Stimulated activated CD4-positive, alpha-beta T cell treated with anti-CD3 and anti-CD28 coated beads, Interleukin-4, amount 100 ng/mL, for 4 hours (primary cell): ENCODE measurements at places on chromosomes 1 and 21.

DNA sequence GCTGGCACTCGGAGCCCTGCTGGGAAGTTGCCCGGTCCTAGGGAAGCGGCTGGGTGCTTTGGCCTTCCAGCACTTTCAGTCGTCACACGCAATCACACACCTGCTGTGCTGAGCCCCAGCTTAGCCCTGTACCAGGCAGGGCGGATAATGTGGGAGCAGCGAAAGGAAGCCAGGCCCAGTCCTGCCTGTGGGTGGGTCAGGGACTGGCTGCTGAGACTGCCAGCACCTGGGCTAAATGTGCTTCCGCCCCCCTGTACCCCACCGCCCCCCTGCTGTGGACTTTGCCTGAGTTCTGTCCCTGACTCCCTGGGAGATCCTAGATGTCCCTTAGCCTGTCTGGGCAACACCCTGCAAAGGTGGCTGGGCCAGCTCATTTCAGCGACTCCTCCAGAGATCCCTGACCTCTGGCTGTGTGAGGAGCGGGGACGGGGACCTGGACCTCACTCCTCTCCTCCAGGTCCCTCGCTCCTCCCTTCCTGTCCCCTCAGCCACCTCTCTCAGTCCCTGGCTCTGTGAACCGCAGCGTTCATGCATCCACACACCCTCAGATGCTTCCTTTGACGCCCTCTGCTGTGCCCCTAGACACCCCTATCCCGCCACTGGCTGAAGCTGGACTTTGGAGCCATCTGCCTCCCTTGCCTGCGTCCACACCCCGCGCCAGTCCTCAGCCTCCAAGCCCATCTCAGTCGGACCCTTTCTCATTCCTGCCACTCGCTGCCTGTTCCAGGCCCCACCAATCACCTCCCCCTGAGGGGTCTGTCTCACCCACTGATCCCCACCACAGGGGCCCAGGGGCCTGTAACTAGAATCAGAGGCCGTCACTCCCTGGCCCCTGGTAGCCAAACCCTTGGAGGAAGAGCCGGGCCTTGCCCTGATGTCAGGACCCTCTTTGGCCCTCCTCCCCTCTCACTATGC is 1.4 kb downstream of the MMEL1 start:
- DNase-seq: no peak

- DNase-seq: no peak
These were observed 125.7 kb downstream of the MATN1 start for GRCh38 chr1:30597711-30598110.

DNA sequence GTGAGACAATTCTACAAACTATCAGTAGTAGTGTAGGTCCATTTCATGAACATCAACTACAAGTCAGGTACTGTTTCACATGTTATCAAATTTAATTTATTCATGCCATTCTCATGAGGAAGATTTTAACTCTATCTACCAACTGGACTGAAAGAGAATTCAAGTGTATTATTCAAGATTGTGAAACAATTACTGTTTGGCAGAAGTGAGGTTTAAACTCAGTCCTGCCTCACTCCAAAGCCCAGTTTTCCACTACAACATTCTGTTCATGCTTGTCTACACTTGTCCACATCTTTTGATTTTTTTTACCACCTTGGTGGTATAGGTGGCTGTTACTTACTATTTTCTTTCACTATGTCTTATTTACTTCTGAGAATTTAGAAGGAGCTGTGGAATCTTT is 272.9 kb downstream of the TGFB2 start:
- DNase-seq: no peak

DNA sequence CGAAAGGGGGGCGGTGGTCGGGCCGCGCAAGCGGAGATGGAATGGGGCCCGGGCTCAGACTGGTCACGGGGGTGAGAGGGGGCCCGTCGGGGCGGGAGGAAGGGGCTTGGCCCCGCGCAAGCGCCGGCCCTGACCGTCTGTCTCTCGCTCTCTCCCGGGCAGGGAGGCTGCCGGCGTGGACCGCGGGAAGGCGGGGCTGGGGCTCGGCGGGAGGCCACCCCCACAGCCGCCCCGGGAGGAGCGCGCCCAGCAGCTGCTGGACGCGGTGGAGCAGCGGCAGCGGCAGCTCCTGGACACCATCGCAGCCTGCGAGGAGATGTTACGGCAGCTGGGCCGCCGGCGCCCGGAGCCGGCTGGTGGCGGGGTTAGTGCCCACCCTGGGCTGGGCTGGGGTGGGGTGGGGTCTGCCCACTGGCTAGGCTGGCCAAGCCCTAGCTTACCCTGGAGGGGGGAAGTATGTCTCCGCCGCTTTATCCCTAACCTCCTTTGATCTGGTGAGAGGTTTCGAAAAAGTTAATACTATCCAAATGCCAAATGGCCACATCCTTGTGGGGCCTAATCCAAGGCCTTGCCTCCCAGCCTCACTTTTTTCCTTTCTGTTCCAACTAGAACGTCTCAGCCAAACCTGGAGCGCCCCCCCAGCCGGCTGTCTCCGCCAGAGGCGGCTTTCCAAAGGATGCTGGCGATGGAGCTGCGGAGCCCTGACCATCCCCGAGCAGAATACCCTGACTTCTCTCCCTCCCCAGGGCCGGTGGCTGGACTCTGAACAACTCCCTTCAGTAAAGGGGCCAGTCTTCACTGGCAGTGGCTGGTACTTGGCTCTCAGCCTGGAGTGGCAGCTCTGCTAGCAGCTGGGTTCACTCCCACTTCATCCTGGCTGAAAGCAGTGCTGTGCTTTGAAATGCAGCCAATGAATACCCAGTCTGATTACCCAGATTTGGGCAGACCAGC is 636 bp upstream of the YRDC start:
- no peak for DNase-seq

DNA sequence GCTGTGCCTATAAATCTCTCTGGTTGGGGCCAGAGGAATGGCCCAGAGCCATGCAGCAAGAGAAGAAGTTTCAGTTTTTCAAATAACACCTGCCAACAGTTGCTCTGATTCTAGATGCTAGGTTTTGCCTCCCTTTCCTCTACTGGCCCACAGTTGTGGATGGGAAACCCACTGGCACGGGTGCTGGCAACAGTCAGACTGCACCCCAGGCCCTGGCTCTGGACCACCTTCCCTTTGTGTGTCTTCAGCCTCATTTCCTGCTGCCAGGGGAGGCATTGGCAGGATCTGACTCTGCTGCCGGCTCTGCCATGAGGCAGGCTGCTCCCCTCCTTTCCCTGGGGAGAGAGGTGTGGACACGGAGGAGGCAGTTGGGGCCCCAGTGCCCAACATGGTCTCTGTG is 142.0 kb downstream of the IGSF21 start:
- DNase-seq: no peak

DNA sequence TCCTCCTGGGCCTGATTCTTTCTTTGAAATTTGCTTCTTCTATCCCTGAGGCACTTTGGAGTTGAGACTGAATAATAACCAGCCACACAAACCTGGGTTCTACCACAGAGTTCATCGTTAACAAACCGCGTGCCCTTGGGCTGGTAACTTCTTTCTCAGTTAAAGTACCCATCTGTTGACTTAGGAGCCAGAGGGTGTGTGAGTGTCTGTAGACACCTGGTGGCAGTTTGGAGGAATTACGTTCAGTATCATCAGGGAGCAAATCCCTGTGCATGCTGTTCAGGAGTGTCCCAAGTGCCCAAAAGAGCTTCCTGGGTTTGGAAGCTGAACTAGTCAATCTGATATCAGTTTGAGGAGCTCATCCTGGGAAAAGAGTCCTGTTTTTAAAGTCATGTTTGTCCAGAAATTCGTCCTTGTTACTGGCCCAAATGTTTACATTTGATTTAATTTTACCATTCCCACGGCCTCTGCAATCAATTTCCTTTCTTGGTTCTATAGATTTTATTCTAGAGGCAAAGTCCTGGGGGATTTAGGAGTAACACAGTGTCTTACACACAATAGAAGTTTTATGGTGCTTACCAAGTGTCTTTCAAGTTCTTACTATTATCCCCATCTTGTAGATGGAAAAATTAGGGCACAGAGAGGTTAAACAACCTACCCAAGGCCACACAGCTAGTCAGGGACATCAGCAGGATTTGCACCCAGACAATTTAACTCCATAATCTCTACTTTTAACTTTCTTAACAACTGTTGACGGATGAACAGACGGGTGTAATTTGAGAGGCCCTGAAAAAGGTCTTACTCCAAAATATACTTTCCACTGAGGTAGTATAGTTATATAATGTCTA is 26.7 kb upstream of the RPTN start:
- DNase-seq: peak; percentile 20

- peak; percentile 12 for DNase-seq
These were observed 15.7 kb upstream of the LUZP1 start for GRCh38 chr1:23184212-23184934.

GRCh38 chr1:5969168-5969567 is 23.1 kb downstream of the NPHP4 start:
- DNase-seq: no peak

DNA sequence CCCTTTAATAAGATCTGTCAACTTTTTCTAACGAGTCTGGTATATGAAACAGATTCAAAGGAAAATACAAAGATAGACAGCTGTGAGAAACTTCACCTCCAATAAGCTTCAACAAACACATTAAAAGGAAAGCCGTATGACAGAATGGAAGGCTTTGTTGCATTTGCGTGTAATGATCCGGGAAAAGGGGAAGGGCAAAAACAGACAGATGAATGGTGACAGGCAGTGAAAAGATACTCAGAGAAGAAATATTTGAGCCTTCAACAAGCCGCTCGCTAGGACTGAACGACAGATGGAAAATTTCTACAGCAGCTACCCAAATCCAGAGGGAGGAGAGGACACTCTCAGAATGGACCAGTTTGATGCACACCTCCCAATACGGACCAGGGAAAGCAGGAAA is 14.9 kb downstream of the COPA start:
- DNase-seq: no peak

GRCh38 chr21:25188677-25189079 is 418.6 kb downstream of the MRPL39 start:
- DNase-seq: no peak

GRCh38 chr1:222106377-222106776 is 364.5 kb upstream of the DUSP10 start:
- DNase-seq: no peak

GRCh38 chr1:201011616-201012015 is 11.9 kb downstream of the KIF21B start:
- DNase-seq: no peak

DNA sequence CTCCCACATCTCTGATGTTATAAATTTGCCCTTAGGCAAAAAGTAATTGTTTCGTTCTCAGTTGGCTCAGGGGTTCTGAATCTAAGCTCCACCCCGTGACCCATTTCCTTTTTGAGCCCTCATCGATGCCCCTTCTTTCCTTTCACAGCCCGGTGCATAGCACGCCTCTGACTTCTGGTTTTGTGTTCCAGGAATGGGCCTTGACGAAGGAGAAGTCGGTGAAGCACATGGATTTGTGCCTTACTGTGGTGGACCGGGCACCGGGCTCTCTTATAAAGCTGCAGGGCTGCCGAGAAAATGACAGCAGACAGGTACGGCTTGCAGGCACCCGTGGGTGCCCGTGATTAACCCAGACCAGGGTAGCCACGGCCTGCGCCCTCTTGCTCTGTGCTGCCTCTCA is 151.9 kb downstream of the PGBD5 start:
- no peak for DNase-seq

GRCh38 chr1:212950243-212951125 is at the start of gene VASH2:
Gene VASH2, plus strand, starts transcription at chr1:212950541. Its CDS starts 1,002 bp downstream, at chr1:212951543.
- peak; percentile 61 for DNase-seq

GRCh38 chr1:36382669-36383068 is 3.1 kb downstream of the STK40 start:
- DNase-seq: no peak

DNA sequence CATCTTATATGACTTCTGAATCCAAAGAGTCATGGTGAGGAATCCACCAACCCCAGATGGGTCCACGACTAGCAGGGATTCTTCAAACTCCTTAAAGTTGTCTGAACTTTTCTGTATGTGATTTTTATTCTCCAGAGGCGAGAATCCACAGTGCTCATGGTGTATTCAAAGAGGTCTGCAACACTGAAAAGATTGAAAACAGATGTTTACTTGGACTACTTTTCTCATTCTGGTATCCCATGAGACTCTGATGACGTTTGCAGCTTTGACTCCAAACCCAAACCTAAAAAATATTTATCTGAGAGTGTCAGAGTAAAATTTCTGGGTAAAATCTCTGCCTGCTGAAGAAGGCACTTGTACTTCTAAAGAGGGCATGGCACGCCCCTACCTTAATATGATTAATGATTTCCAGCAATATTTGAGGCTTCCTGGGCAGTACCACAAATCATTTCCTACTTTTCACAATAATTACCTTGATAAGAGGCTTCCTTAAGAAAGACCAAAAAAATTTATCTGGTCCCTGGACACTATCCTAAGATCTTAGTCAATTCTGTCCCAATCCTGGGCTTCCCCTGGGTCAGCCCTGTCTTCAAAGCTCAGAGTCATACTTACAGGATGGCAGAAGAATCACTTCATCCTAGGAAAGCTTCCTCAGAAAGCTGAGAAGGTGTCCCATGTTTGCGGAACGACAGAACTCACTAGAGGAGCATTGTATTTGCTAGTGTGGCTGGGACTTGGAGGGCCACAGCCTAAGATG is 76.5 kb upstream of the MAP10 start:
- DNase-seq: no peak

DNA sequence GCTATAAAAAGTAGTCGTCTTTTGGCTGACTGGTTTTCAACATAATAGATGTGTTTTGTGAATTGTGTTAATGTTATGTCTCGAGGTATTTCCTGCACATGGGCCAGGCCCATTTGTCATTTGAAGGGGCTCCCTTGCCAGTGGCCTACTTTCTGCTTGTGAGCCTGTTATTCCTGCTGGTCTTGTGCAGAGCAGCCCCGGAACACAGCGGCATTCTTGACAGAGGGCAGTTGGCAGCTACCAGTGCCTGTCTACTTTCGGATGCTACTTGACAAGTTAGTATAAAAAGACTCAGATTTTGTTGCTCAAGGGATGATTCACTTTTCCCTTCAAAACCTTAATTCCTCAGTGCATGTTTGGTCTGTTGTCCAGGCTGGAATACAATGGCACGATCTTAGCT is 28.5 kb downstream of the PGM1 start:
- no peak for DNase-seq

- DNase-seq: no peak
These were observed 68.6 kb upstream of the ANGPTL1 start for GRCh38 chr1:178939338-178940067.

- no peak for DNase-seq
These were observed 26.6 kb downstream of the BEND5 start for GRCh38 chr1:48750109-48750508.

- no peak for DNase-seq
These were observed 554.6 kb upstream of the NCAM2 start for GRCh38 chr21:20443558-20444155.

DNA sequence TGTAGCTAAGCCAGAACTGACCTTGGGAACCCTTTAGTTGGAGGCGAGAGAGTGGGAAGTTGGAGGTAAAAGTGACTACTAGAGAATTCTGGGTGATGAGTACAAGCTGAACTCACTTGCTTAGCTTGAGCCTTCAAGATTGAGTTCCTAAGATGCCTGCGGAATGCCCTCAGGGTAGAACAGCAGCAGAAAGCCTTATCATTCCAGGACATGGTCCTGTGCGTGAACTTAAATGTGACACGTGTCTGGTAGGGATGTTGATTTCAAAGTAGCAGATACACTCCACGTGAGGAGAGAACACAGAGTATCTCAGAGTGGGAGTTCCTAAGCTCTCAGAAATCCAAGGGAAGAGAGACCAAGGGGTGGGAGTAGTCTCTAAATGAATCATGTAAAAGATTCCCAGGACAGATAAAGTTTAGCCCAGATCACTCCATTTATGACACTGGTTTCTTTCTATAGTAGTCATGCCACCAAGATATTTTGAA is 60.1 kb downstream of the KCNK1 start:
- DNase-seq: no peak
